ENCODE measurements at places on chromosomes 7 and 10.

DNA sequence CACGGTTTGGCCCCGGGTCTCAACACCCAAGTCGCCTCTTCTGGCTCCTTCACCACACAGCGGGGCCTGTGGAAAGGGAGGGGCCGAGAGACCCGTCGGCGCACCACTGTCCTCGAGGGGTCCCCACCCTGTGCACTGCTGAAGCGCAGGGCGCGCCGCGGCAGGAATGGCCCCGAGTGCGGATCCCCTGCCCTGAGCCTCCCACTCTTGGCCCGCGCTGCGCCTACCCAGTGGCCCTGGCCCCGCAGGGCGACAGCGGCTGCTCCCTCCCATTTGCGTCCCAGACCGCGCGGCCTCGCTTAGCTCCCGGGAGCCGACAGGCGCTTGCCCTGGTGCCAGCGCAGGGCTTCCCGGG is 2.1 kb upstream of the SFMBT2 start:
- no peak for DNase-seq

- no peak for DNase-seq
These were observed 515 bp downstream of the RALA start for GRCh38 chr7:39623732-39624441.

- no peak for DNase-seq
These were observed 834 bp upstream of the TRIL start for GRCh38 chr7:28958980-28959347.

- DNase-seq = no peak
These were observed 60.8 kb downstream of the MDH2 start for GRCh38 chr7:76108540-76109233.

GRCh38 chr7:99190359-99191009 is 17.4 kb downstream of the KPNA7 start:
- no peak for DNase-seq
